Calu3 (cell line): ENCODE measurements at places on chromosomes 11 and 22.

DNA sequence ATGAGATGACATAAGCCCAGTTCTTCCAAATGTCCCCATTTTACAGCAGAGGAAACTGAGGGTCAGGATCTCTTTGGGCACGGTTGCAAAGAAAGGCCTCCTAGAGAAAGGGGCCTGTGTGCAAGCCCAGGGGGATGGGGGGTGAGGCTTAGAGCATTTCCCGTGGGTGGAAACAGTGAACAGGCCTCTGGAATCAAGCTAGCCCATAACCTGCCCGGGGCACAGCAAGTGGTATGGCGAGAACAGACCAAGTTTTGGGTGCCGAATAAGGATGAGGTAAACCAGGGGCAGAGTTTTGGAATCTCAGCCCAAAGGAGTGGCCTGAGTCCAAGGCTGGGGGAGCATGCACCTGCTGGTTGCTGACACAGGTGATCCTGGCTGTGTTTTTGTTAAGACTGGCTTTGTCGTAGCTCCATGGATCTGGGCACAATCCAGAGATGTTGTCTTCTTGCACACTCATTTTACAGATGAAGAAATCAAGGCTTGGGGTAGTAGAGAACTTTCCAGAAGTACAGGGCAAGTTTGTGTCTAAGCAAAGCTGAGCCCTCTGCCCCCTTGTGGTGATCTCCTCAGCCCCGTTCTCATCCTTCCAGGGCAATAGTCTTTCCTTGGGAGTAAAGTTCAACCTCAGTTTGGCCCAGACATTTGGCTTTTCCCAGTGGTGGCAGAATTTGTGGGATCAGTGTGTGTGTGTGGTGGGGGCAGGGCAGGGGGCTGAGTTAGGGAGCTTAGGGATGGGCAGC, 53.5 kb upstream of the MYEOV start:
- peak; percentile 23 for DNase-seq

GRCh38 chr11:30710221-30710620, 124.1 kb upstream of the MPPED2 start:
- no peak for DNase-seq

DNA sequence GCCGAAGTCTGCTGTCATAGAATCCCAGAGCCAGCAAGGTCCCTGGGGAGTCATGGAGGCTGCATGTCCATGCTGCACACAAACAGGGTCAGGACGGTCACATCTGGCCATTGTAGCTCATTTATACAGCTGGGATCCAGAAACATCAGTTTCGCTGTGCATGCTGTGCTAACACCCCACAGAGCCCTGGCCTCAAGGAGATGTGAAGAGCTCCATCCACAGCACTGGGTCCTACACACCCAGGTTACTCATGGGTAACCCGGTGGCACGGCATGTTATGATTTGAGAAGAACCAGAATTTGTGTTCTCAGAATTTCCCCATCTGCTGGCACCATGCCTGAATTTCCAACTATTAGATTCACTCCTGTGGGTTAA, 146.3 kb upstream of the ARHGAP20 start:
- no peak for DNase-seq

GRCh38 chr11:60792521-60792920, 7.4 kb downstream of the MS4A10 start:
- no peak for DNase-seq

GRCh38 chr11:79098146-79098545, 342.7 kb downstream of the TENM4 start:
- DNase-seq, result no peak

GRCh38 chr11:76962583-76963416, 71.4 kb upstream of the B3GNT6 start:
- DNase-seq, result peak; percentile 58
